NK-92 treated with Interleukin-12 subunit alpha and Interleukin-12 subunit beta, amount 100 ng/mL, for 24 hours (cell line): ENCODE measurements at places on chromosomes 16 and 17.

GRCh38 chr17:15029469-15029868 lies 235.7 kb downstream of the PMP22 start:
- no peak for DNase-seq

DNA sequence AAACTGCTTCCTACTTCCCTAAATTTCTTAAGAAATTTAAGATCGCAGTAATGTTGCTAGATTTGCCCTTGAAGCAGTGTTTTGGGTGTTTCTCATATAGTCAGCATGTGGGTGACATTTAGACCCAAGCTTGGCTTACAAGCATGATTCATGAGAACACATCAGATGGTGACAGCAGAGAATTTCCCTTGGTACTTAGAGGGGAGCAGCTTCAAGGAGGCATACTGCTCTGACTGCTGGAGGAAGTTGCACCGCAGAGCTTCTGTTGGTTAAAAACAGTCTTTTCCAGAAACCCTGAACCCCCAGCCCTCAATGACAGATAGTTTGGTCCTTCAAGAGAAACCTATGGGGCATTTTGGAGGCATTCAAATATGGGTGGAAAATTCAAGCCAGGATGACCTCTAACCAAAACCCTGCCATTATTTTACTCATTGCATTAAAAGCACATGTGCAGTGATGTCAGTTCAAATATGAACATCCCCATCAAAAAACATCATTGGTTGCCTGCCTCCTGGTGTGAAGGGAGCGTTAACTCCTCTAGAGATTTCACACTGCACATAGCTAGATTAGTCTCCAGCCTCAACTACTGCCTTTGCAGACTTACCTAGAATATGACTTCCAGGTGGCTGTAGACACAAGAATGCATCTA lies 201.5 kb upstream of the CACNG5 start:
- DNase-seq = peak; percentile 50

GRCh38 chr16:47712276-47713224 lies 251.4 kb downstream of the PHKB start:
- no peak for DNase-seq

DNA sequence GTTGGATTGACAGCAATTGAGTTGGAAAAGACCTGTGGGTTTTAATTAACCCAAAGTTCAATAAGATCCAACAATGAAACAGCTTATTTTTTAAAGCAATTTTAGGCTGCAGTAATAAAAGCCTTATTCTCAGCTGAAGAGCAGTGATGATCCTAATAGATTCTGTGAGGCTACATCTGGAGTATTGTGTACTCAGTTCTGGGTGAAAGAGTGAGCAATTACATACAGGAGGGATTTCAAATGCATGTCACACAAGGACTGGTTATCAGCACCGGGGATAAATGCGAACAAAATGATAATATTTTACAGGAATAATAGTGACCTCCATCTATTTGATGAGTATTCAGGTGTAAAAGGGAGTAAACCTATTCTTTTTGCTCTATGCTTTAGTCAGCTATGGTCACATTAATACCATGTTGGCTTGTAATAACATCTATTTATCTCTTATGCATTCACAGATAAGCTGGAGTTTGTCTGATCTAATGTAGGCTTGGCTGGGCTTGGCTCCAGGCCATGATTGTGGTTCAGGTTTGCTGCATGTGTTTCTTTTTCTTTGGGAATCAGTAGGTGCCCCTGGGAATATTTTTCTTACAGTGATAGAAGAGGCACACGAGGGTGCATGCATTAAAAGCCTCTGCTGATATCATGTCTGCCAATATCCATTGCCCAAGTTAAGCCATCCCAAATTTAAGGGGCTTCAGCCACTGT lies 22.2 kb upstream of the TOX3 start:
- DNase-seq = no peak

DNA sequence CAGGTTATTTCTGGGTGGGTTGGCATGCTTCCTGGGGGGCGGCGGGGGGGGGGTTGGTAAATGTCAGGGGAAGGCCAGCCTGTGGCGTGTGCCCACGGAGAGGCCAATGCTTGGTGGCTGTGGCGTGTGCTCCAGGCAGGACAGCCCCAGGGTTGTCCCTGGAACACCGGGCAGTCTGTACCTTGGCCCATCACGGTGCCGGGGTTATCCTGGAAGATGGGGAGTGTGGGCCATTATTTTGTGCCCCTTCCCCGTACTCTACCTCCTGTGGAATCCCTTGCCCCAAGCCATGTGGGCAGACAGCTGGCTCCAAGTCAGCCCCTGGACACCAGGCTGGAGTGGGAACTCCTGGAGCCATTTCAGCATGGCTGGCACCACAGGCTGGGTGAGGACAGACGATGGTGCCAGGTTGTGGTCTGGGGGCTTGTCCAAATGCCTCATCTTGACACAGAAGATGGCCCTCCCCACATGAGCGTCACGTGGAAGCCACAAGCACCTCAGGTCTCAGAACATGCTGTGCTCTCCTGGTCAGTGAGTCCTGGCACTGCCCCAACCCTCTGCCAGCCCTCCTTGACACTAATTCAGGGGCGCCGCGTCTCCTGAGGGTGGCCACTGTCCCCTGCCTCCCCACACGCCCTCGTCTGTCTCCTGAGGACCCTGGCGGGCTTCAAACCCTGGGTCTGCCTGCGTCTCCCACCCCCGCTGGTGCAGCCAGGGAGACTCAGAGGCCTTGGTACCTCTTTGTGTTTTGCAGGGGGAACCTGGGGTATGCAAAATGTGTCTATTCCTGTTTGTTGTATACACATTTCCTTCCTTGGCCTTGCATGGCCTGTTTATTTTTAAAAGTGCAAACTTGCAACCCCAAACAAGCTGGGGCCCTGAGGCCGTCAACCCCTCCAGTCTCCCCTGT lies 4.3 kb downstream of the SLC16A3 start:
- DNase-seq = no peak

GRCh38 chr16:87921236-87921773 lies 15.0 kb downstream of the CA5A start:
- DNase-seq = no peak

DNA sequence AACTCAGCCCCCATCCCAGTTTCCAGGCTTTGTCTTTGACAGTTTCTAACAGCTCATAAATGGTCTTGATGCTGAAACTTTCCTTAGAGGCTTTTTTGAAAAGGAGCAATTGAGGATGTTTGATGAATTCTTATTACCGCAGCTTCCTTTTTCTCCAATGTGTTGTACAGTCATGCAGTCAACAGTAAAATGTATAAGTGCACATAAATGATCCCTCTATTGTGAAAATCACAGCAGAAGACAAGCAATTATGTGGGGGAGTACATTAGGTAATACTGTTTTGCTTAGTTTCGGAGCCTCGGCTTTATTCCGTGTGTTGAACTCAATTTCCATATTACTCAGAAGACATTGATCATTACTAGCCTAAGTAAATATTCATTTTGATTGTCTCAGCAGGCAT lies 673.7 kb downstream of the CDH8 start:
- no peak for DNase-seq

GRCh38 chr16:27269300-27270150 lies 953 bp upstream of the NSMCE1 start:
- DNase-seq = no peak
